ENCODE measurements at places on chromosomes 3 and 15. TPM values are rescaled to one million over a fixed set of nuclear protein-coding genes. Genes with fewer than 3 reads are reported as not detected.

- DNase-seq, result no peak
Measured at GRCh38 chr3:138845181-138845601, 10.5 kb upstream of the PIK3CB start.

DNA sequence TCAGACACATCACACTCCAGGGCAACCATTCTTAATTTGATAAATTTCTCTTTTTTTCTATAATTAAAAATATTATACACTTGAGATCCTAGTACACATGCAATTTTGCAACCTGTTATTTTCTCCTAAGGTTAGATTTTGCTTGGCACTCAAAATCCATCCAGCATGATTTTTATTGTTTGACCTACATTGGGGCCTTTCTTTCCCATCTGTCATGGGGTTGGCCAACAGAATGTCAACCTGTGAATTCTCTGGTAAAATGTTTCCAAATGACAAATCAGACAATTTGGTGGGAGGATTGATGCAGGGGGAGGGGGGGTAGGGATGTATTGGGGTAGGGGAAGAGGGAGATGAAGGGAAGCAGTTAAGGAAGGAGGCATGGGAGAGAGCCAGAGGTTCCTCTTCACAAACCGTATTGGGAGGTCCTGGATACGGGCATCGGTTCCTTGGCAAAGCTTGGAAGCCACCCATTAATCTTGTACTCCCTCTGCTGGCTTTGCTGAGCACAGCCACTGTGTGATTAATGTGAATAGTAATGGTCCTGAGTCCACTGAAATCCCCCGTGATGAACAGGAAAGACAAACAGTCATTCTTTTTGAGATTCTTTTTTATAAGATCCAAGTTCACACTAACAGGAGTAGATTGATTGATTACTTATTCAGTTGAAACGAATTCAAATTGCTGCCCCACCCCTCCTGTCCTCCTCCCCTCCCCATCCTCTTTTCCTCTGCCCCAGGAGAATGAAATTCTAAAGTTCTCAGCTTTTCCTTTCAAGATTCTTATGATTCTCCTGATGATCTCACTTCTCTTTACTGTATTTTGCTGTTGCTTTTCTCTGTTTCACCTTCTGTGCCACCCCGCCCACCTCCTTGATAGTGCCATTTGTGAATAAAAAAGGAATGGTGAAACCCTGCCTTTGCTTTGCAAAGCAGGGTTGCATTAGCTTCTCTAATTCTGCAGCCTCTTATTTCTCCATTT, 82.2 kb upstream of the SLC25A26 start:
- DNase-seq, result peak; percentile 37

GRCh38 chr15:29685156-29686078, 136.9 kb downstream of the TJP1 start:
- DNase-seq, result no peak

DNA sequence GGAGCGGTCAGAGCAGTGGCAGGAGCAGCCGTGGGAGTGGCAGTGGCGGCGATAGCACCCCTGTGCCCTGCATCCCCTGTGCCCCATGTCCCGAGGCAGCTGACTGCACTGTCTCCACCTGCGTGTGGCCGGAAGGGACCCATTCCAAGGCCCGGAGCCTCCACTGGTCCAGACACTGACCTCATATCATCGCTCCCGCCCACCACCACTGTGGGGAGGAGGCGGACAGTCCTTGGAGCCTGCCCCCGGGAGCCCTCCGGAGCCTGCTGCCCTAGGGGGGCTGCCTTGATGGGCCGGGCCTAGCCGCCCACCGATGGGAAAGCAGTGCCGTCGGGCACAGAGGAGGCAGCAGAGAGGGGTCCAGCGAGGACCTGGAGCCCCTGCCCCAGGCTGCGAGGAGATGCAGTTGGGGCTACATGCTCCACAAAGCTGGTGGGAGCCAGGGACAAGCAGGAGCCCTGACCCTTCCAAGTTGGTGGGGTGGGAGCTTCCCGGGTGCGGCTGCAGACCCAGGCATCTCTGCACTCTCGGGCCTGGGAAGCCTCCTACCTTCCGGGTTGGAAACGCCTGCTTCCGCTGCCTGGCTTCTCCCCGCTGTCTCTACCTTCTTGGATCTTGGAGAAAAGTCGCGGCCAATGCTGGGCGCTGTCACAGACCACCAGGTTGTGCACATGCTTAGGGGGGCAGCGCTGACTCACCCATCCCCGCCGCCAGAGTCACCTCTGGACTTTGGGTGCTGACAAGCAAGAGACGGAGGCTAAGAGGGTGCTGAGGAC, 283.2 kb upstream of the ROBO1 start:
- no peak for DNase-seq

DNA sequence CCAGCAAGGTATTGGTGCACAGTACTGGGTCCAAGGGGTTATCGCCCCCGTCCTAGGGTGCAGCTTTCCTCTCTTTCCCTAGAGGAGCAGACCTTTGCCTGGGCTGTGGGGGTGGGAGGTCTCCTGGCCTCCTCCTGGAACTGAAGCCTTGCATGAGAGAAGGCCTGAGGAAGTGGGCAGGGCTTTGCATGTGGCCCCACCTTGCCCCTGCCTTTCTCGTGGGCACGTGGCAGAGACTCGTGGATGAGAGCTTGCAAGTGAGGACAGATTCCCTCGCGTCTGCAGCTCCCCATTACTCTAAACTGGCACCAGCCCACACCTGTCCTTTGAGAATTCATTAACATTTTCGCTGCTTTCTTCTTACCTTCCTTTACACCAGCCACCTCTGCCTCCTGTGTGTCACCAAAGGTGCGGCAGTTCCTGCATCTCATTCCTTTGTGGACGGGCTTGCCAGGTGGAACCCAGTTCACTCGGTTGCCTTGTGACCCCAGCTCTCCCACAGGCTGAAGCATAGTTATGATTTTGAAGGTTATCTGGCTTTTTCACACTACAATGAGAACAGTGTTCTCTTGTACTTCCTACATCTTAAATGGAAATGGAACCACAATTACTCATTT, 40.9 kb upstream of the NR2C2 start:
- no peak for DNase-seq

CLDND1 gene
- total RNA-seq, result 91.7 TPM

RHOV gene
- 0.36 TPM for total RNA-seq

ACTL6A gene
- total RNA-seq, result 35.7 TPM
